Stimulated activated CD8-positive, alpha-beta memory T cell treated with anti-CD3 and anti-CD28 coated beads, Interleukin-15, amount 100 ng/mL, for 4 hours (primary cell): ENCODE measurements at places on chromosomes 1 and 21.

DNA sequence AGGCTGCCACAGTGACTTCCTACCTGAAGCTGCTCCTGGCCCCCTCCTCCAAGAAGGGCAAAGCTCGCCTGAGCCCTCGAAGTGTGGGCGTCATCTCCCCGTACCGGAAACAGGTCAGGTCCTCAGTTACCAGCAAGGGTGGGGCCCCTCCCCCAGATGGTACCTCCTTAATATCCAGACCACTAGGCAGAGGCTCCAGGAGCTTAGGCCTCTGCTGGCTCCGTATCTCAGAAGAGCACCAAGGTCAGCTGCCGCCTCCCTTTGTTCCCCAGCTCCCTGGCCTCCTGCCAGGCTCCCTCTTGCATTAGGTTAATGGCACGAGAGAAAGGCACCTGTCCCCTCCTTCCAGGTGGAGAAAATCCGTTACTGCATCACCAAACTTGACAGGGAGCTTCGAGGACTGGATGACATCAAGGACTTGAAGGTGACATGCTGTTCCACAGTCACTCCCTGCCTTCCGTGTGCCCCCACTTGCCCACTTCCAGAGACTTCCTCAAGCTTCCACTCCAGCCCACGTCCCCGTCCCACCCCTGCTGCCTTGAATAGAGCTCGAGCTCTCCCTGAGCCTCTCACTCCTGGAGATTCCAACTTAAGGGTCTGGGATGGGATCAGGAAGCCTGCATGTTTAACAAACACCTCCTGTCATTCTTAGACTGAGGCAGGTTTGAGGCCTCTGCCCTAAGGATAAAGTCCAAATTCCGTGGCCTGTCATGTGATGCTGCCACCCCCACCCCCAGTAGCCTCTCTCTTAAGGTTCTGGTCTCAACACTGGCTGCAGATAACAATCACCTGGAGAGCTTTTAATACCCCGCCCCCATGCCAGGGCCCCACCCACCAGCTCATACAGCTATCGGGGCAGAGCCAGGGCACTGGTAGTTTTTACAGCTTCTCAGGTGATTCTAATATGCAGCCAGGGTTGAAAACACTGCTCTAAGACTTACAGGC lies 8.3 kb downstream of the RHOC start:
- no peak for DNase-seq

- no peak for DNase-seq
Observed at GRCh38 chr21:36910581-36911307, 55.7 kb downstream of the HLCS start.

- no peak for DNase-seq
Observed at GRCh38 chr1:201448990-201449389, 20.0 kb downstream of the PHLDA3 start.

GRCh38 chr1:233598891-233599541 lies 14.9 kb upstream of the KCNK1 start:
- DNase-seq = peak; percentile 9

- DNase-seq = no peak
Observed at GRCh38 chr1:22488319-22488718, 36.7 kb downstream of the ZBTB40 start.

DNA sequence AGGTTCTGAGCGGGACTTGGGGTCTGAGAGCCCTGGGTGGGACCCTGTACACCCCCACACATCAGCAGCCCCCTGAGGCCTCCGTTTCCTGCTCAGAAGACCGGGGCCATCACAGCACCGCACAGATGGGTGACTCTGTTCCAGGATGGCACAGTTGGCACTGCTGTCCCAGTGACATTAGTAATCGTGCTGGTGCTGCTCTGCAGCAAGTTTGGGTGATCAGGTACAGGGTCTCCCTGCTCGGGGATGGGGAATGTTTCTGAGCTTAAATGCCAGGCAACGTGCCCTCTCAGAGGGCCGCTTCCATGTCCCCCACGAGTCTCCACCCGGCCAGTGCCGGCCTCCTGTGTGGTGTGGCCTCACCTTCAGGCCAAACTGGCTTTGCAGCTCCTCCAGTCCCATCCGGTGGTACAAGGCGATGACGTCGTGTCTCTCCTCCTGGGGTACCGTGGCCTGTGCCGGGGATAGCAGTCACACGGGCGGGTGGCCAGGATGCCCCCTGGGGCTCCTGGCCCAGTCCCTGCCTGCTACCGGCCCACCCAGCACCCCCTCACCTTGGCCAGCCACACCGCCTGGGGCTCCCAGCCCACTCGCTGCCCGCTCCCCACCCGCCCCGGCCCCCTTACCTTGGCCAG lies 17.1 kb downstream of the PRXL2B start:
- no peak for DNase-seq

DNA sequence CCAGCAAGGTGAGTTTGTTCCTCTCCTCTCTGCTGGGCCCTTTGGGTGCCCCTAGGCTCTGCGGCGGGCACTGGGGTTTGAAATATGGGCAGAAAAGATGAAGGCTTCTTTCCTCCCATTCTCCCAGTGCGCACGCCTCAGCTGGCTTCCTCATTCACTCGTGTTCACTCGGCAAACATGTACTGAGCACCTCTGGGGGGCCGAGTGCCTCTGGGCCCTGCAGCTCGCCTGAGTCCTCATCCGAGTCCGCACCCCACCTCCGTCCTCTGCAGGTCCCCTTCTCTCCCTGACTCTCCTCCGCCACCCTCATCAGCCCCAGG lies 98.5 kb upstream of the RUNX3 start:
- no peak for DNase-seq

GRCh38 chr1:169090900-169091311 lies 15.6 kb upstream of the ATP1B1 start:
- DNase-seq = no peak

DNA sequence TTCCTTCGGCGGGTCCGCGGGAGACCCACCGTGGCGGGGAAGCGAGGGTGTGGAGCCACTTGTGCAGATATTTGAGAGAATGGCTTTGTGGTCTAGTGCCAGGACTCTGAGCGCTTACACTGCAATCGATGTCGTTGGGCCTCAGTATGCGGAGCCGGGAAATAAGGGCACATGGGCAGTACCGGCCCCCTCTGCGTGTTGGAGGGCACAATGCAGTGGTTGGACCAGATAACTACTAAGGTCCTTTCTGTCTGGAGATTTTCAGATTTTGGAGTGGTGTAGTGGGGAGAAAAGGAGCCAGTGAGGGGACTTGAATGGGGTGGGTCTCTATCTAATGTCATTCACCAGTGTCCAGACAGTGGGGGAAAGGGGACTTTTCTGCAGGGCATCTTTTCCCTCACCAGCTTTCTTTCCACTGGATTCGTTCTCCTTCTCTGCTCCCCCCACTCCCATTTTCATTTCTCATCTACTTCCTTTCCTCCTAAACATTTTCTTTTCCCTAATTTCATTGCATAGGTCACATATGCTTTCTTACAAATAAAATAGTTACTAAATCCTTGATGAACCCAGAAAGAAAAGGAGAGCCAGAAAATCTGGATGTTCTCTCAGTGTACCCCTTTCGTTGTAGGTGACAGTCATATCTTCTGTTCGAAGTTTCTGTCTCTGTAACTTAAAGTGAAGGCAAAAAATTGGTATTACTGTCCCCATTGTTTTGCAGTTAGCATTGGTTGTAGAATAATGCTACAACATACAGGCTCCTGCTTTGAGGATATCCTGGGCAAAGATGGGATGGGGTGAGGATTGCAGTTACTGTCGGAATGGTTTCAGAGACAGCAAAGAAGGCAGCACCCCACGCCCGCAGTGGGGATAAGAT lies 1.4 kb downstream of the ATF3 start:
- DNase-seq = no peak

DNA sequence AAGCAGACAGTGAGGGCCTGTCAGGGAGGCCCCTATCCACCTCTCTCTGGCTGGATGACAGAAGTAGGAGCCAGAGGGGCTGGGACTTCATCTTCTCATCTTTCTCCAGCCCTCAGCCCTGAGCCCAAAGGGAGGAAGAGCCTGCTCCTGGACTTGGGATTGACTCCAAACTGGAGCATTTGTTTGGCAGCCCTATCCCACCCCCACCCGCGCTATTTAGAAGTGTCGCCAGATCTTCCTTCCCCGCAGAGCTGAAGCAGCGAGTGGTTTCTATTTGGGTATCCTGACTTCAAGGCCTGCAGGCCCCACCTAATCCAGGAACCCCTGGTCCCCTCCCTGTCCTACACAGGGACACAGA lies 9.6 kb downstream of the NES start:
- DNase-seq = no peak

DNA sequence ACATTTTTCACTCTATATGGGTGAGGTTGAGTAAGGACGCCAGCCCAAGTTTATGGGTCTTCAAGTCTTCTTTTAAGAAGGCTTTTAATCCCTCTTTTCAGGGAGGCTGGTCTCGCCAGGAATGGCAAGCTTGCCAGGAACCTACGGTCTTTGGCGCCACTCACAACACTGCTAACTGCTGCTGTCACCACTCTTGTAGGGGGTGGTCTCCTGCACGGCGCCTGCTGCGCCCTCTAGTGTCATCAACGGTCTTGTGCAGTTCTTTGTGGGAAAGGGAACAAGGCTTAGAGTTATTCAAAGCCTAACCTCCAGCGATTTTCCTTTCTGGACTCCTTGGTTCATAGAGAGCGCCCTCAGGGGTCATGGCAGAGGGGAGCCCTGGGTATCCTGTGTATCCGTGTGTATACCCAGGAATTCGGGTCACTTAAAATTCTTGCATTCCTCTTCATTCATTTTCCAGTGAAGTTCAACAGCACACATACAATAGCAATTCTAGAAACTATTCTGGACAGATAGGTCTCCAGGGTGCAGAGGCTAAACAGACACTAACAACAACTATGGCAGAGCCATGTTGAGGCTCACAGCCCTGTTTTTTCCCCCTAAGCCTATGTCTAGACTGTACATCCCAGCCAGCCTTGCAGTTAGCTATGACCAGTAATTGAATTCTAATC lies 392.8 kb upstream of the CAMK1G start:
- no peak for DNase-seq

DNA sequence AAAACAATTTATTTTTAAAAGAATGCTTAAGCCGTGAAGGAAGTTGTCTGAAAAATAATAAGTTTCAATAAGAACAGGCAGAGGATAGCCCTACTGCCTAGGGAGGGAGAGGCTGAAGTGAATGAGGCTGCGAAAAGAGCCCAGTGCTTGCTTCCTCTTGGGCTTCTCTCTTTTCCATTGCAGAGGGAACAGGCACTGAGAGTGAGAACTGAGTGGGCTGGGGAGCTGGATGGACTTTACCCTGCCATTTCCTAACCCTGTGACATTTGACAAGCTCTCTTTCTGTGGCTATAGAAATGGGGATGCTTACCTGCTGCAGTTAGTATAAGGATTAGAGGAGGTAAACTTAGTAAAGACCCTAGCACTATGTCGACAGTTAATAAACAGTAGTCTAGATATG lies 30.0 kb downstream of the TENT5C start:
- DNase-seq = no peak

DNA sequence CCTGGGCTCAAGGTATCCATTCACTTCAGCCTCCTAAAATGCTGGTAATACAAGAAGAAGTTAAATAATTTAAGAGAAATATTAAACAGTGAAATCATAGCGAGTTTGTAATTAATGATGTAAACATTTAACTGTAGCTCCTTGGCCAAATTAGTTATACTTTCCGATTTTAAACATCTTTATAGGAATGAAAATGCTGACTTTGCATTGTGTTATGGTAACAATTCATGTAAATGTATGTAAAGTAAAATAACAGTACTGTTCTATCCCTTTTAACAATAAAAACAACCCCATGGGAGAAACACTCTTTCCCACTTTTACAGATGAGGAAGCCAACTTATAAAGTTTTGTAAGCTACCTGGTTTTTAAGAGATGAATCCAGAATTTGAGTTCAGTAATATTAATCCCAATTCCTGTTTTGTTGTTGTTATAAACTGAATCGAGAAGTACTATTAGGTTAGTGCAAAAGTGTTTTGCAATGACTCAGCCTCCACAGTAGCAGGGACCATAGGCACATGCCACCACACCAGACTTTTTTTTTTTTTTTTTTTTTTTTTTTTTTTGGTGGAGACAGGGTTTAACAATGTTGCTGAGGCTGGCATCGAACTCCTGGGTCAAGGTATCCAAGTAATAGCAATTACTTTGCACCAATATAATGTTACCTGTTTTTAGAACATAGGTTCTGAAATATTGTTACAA lies 1360.4 kb downstream of the BRINP3 start:
- no peak for DNase-seq

DNA sequence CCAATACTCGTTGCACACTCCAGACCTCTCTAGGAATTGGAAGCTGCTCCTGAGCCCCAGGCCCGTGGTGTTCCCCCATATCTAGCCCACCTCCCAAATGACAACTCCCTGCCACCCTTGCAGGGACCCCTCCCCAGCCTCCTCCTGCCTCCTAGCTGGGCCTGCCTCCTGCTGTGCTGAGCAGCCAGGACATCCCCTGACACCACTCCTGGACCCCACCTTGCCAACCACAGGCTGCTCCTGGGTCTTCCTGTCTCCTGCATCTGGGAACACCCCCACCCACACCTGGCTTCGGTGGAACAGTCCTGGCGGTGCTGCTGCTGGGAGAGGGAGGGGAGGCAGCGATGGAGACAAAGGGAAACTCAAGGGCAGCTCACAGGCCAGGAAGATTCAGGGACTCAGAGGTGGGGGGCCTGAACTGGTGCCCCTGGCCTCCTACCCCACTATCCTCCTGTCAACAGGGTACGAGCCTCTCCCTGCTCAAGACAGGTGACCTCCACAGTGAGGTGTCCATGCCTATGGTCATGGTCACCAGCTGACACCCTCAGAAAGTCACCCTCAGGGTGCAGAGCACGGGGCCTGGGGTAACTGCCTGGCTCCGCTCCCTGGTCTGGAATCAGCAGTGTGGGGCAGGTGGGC lies 81.2 kb downstream of the RIPK4 start:
- no peak for DNase-seq
